NCI-H2227 treated with DMSO at 0.1 percent for 48 hours (cell line): ENCODE measurements at places on chromosomes 4 and X.

- DNase-seq = no peak
These were observed 881.6 kb downstream of the PCDH18 start for GRCh38 chr4:136650541-136651277.

GRCh38 chr4:90419124-90419711 lies 292.0 kb downstream of the CCSER1 start:
- peak; percentile 28 for DNase-seq

DNA sequence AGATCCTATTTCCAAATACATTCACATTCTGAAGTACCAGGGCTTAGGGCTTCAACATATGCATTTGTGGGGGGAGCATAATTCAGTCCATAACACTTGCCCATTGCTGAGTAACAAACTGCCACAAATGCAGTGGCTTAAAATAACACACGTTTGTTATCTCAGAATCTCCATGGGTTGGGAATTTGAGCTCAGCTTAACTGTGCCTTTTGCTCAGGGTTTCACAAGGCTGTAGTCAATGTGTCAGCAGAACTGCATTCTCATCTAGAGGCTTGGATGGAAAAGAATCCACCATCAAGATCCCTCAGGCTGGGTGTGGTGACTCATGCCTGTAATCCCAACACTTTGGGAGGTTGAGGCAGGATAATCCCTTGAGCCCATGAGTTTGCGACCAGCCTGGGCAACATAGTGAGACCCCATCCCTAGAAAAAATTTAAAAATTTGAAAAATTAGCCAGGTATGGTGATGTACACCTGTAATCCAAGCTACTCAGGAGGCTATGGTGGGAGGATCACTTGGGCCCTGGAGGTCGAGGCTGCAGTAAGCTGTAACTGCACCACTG lies 25.8 kb upstream of the TBL1X start:
- no peak for DNase-seq

GRCh38 chr4:156693557-156693956 lies 278.0 kb downstream of the PDGFC start:
- DNase-seq = no peak

DNA sequence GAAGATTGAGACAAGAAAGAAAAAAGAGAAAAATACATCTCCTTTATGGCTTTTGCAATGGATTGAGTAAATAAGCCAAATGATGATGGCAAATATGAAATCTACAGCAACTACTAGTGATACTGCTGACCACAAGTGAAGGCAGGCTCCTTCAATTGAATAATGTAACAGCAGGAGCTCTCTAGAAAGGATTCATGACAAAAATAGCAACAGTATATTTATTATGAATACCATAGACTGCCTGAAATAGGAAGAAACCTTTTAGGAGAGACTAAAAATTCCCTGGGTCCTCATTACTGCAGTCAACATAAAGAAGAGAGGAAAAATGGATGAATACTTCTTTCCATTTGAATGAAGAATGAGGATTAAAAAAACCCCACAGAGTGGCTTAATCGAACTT lies 306.8 kb upstream of the ANXA10 start:
- no peak for DNase-seq

DNA sequence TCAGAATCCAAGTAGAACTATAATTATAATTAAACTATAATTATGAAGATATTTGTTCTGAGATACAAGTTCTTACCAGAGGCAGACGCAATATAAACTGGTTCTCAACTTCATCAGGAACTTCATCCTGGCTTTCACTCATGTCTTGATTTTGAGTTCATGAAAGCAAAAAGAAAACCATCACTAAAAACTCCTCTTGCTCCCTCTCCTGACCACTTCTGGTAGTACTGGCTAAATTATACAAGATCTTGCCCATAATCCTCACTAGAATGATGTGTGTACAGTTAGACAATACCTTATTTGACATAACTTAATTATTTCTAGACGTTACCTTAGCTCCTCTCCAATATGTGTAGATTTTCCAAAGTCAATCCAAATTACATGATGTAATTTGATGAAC lies 3.7 kb downstream of the TAF7L start:
- DNase-seq = peak; percentile 54

- no peak for DNase-seq
These were observed 344.8 kb upstream of the MAGEC2 start for GRCh38 chrX:142549923-142550322.

- DNase-seq = no peak
These were observed 235.6 kb upstream of the JADE1 start for GRCh38 chr4:128573781-128574508.
